ENCODE measurements at places on chromosomes 2 and 18.

GRCh38 chr2:70789304-70790135 lies 923 bp downstream of the FIGLA start:
- DNase-seq: peak; percentile 47

DNA sequence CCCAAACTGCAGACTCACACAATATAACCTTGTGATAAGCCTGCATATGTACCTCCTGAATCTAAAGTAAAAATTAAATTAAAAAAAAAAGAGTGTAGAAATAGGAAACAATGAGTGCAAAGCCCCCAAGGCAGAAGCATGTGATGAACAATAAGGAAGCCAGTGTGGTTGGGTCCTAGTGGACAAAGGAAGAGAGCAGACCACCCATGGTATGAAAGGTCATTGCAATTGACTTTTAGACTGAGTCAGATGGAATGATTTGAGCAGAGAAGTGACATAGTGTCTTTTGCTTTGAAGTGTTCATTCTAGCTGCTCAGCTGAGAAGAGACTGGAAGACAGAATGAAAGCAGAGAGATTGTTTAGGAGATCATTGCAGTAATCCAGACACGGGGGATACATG lies 417.1 kb downstream of the RAD51AP2 start:
- no peak for DNase-seq

DNA sequence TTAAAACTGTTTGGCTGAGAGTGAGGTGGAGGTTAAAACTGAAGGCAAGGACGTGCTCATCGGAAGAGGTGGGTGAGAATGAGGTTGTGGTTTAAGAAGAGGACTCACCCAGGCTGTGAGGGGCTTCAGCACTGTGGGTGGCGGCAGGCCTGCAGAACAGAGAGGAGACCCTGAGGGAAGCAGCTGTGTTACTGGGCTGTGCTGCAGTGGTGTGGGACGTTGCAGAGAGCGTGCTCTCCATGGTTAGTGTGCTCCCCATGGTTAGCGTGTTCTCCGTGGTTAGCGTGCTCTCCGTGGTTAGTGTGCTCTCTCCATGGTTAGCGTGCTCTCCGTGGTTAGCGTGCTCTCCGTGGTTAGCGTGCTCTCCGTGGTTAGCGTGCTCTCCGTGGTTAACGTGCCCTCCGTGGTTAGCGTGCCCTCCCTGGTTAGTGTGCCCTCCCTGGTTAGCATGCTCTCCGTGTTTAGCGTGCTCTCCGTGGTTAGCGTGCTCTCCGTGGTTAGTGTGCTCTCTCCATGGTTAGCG lies 68.5 kb upstream of the NFATC1 start:
- DNase-seq: no peak

DNA sequence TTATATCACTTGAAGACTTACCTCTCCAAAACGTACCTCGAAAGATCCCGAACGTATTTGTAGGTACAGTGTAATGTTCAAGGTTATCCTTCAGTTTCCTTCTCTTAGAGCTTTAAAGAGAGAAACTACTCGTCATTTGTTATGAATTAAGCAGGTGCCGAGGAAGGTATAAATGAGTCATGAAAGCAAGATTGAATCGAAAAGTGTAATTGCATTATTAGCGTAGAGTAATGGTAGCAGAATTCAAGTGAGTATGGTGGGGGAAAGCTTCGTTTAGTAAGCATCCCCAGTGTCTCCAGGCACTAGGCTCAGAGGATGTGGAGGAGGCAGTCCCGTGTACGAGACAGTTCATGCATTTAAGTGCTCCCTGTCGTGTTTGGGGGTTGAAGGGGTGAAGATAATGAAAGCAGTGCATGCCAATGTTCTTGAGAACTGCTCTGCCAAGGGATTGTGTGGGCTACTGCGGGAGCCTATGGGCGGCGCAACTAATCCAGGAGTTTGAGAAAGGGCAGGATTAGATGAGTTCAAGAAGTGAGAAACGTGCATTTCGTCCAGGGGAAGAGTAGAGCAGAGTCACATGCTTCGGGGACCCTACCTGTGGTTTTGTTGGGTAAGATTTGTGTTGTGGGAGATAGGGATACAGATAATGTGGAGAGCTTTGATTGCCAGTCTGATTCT lies 858 bp downstream of the POLR1B start:
- no peak for DNase-seq

DNA sequence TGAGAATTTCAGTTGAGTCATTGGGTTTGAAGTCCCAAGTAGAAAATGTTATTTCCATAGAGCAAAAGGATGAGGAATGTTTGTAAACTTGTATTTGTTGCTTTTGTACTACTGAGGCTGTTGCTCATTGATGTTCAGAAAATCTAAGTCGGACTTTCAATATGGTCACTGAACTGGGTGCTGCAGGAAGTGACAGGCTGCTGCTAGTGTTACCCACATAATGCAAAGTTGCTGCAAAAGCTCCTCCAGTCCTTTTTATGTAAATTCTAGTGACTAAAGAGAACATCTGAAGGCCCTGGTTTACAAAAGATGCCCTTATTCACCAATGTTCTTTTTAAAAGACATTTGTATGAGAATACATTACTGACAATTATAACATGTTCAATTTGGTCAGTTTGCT lies 131.1 kb upstream of the FAM98A start:
- no peak for DNase-seq

- no peak for DNase-seq
Observed at GRCh38 chr2:216830346-216830745, 29.5 kb downstream of the TNP1 start.

DNA sequence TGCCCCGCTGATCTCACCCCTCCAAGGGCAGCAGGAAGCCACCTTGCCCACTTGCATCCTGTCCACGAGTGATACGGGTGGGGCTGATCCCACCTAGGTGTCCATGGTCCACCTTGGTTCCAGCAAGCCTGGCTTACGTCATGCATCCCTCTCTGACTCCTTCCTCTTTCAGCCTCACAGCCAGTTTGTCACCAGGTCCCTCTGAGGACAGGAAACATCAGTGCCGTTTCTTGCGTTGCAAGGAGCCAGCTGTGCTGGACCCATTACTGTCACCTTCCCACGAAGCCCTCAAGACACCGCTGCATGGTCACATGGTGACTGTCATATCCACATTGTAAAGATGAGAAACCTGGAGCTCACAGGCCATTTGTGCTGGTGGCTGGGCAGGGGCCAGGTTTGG lies 34.8 kb upstream of the TWIST2 start:
- DNase-seq: no peak

- no peak for DNase-seq
Observed at GRCh38 chr18:44842588-44843412, 162.1 kb downstream of the SETBP1 start.

DNA sequence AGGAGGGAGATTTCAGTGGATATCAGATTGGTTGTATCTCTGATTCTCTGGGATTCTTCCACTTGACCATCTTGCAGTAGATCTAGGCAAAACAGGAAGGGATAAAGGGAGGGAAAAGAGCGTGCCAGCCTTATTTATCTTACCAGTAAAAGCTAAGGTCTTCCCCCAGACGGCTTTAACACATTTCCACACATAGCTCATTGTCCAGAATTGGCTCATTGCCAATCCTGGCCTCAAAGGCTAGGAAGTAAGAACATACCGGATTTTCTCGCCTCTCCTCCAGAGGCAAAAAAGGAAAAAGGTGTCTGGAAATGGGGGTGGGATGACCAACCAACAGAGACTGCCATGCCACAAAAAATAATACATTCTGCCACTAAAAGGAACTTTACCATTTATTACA lies 411.6 kb upstream of the NRP2 start:
- DNase-seq: no peak

- DNase-seq: no peak
Observed at GRCh38 chr2:1266351-1266750, 146.9 kb upstream of the TPO start.

GRCh38 chr2:145845207-145845894 lies 1325.4 kb upstream of the ZEB2 start:
- DNase-seq: peak; percentile 53

GRCh38 chr2:127650785-127651380 lies 4.9 kb downstream of the GPR17 start:
- DNase-seq: no peak

DNA sequence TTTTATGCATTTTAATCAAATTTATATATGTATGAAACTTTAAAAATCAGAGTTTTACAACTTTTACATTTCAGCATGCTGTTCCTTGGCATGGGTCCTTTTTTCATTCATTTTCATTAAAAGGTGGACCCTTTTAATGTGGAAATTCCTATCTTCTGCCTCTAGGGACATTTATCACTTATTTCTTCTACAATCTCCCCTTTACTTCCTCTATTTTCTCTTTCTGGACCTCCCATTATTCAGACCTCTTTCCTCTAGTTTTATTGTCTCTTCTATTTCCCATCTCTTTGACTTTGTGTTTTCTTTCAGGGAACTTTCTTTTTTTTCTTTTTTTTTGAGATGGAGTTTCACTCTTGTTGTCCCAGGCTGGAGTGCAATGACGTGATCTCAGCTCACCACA lies 5.7 kb downstream of the PROC start:
- no peak for DNase-seq

DNA sequence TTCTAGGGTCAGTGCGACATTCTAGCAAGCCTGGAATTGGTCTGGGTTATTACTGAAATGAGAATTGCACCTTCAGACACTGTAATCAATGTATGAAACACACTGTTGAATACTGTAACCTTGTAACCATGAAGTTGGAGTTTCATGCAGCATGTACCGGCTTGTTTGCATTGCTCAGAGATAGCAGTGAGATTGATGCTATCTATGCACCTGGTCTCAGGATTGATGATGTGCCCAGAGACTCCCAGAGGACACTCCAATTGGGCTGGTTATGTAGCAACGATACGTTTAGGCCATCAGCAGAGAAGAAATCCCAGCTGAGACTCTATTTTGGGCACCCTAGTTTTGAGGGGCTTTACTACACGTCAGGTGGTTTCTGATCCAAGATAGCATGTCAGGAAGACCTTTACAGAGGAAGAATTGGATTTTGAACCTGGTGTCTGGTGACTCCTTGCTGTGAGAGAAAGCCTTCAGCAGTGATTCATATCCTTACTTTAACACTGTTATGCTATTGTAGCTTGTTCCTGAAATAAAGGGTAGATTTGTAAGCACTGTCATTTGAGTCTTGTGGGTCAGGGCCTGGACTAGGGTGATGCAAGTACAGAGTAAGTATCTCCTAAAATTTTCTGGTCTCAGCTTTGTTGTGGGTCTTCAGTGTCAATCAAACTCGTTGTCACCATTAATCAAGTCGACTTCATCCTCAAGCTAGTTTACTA lies 305.1 kb upstream of the GULP1 start:
- no peak for DNase-seq

- DNase-seq: peak; percentile 97
Observed at GRCh38 chr2:170530284-170530745, 184.8 kb upstream of the SP5 start.

DNA sequence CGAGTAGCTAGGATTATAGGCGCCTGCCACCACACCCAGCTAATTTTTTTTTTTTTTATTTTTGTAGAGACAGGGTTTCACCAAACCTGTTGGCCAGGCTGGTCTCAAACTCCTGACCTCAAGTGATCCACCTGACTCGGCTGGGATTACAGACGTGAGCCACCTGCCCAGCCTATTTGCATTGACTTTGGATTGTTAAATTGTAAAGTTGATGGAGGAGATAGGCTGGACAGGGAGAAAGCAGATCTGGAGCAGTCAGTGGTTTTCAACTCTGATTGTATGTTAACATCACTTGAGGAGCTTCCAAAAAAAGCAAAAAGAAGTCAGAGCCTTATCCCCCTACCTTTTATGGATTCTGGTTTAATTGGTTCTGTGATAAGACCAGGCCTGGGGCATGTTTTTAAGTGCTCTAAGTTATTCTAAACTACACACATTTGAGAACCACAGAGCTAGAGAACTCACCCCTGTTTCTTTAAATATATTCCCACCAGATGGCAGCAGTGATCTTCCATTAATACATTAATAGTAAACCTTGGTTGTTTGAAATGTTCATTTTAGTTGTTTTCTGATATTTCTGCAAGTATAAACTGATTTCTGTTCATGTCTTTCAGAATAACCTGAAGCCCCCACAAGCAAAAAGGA lies 7.5 kb downstream of the C2orf49 start:
- DNase-seq: no peak

DNA sequence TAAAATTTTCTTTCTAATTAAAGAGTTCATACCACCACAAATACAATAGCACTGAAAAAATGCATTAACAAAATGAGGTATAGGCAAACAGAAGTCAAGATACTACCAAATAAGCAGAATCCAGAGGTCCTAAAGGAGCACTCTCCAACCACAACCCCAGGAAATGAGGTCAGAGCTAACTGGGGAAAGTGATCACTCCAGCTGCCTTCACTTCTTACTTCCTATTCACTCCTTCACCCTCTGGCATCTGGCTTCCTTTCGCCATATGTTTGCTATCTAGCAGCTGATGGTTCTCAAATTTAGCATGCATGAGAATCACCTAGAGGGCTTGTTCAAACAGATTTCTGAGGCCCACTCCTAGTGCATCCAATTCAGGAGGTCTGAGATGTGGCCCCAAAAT lies 212.6 kb upstream of the ACVR2A start:
- no peak for DNase-seq

DNA sequence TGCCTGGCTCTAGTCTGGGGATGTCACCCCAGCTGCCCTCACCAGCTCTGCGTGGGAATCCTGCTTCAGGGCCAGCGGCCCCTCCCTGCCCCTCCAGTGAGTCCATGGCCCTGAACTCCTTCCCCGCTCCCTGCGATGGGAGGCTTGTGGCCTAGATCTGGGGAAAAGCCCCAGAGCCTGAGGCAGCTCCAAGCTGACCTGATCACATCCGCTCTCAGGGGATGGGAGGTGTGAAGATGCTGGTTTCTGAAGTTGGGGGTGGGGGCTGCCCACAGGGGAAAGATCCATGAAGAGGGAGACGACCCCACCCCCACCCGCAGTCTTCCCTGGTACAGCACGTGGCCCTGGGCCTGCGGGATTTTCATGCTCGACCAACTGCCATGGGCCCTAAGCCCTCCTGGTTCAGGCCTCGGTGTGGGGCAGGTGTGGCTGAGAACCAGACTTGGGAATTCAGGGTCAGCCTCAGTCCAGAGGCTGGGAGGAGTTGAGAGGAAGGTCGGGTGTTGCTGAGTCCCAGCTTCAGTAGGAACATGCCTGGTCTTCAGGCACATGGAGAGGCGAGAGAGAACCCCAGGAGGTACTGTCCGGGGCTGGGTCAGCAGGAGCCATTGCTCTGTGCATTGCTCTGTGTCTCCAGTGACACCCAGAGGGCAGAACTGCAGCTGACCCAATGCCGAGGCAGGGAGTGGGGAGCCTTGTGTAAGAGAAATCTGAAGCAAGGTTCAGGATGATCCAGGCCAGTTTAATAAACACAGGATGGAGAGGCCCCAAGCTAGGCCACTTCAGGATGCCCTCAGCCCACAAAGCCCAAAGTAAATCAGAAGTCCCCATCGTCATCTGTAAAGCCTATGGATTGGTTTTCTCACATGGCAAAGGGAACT lies 115.1 kb downstream of the CAPN13 start:
- DNase-seq: no peak

- DNase-seq: no peak
Observed at GRCh38 chr18:35474884-35475283, 22.9 kb downstream of the INO80C start.

DNA sequence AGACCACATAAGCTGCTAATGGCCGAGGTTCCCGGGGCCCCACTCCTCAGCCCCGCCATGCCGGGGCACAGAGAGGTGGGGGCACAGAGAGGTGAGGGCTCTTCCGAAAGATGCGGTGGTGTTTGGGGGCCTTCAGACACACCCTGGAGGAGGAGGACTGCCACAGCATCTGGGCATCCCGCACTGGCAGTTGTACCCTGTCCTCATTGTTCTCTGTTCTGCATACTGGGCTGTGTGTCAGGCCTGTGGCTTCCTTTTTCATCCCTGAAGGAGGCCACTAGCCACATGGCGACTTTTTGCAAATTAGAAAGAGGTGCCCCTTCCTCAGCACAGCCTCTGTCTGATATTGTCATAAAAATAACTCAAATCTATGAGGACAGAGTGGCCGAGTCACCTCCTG lies 150.1 kb downstream of the CTIF start:
- DNase-seq: no peak

Data from NCI-H1092 (cell line).